Epithelial cell of esophagus (primary cell): ENCODE measurements at places on chromosomes 4 and X.

GRCh38 chr4:6753103-6753560 is 29.4 kb upstream of the KIAA0232 start:
- DNase-seq: no peak

- no peak for DNase-seq
These were observed 21.6 kb downstream of the ZFYVE28 start for GRCh38 chr4:2396781-2397368.

GRCh38 chr4:34362654-34363053 is 1881.7 kb downstream of the ARAP2 start:
- DNase-seq: no peak

GRCh38 chr4:184348311-184349233 is 125.8 kb downstream of the IRF2 start:
- DNase-seq: peak; percentile 69
